ENCODE measurements at places on chromosomes 11 and 22.

GRCh38 chr11:19777377-19778102 is 64.9 kb downstream of the NAV2 start:
- peak; percentile 19 for DNase-seq

DNA sequence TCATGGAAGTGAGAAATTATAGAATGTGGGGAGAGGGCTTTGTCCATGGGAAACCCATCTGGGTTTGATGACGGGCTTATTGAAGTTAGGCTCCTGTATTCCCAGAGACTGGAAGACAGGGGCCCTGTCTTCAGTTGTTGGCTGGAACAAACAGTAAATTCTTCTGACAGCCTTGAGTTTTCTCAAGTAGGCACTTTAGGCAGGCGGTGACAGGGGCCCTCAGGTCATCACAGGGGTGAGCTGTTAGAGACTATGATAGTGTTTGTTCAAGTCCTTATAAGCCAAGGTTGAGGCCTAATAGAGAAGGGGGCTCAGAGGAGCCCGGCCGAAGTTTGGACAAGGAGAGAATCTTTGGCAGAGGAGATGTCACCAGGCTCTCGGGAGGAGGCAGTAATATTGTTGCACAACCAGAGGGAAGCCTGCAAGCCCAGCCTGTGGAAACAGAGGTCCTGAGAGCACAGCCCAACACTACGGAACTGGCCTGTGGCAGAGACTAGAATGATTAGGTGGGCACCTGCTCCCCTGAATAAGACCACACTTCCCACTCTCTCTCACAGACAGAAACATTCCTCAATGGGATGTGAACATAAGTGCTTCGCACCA is 20.2 kb upstream of the IL17RA start:
- no peak for DNase-seq

DNA sequence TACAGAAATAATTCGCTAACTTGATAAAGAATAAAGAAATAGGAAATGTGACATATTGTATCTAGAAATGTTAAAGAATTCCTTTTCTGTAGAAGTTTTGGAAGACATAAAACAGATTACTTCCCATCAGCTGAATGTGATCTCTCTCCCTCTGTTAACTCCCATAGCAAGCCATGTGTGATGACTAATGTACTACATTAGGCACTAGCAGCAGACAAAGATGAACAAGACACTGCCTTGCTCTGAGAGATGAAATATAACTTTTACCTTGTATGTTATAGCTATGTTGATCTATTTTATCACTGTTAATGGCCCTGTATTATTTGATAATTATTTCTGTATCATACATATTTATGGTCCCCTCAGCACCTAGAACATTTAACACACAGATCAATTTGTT is 817.2 kb downstream of the LRRC4C start:
- no peak for DNase-seq

DNA sequence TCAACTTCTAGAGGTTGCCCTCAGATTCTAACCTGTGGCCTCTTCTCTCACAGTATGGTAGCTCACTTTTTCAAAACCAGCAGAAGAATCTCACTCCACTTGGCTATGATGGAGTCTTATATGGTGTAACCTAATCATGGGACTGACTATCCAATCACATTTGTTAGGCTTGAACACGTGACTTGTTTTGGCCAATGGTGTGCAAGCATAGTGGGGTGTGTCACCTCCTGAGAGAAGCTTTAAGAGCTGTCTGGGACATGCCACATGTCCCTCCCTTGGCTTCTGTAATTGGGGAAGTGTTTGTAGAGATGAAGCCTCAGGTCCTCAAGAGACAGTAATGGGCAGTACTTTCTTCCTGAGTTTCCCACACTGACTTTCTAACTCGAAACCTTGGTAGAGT is 12.8 kb upstream of the SMIM38 start:
- DNase-seq: no peak

DNA sequence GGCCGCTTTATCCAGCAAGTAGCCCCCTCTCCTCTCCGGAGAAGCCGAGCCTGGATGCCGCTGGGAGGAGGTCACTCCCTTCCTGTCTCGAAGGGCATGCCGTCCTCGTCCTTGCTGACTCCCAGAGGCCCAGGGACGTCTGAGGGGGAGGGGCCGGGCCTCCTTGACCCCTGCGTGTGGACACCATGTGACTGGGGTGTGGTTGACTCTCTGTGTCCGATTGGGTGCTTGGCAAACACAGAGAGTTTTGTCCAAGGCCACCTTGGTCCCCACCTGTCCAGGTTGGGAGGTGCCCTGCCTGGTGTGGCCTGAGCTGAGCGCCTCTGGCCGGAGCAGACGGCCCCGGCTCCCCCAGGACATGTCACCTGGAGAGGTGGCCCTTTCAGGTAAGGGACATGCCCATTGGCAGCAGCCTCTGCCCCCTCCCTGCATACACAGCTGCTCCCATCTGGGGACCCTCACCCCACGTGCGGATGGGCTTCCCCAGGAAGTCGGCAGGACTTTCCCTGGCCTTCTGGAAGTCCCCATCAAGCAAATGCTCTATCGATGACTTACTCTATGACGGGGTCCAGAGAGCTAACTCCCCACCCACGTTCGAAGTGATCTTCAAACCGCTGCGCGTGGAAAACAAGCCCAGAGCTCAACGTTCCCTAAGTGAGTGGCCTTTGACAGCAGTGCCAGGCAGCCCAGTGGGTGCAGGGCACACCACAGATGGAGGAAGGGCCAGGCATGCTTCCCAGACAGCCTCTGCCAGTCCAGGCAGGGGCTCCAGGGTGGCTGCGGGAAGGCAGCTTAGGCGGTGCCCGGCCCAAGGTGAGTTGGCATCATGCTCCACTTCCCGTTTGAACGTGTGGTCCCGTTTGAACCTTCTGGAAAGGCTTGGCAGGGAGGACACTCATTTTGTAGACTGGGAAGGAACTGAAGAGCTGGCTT is at the start of gene SMIM38:
Gene SMIM38, plus strand, starts transcription at position 634 of the 933 bp plus-strand sequence. CDS start 1,912 bp downstream, outside the sequence.
- DNase-seq: no peak

DNA sequence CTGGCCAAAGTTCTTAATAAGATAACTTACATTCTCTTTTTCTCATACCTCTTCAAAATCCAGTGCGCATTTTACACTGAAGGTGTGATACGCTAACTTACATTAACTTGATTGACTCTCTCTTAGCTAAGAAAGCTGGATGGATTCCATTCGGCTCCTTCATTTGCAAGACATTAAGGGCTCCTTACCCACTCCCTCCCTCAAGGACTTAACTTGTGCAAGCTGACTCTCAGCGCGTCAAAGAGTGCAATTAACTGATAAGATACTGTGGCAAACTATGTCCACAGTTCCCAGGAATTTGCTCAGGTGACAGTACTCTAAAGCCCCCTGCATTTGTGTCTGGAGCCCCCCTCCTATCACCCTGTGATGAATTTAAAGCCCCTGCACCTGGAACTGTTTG is 6.4 kb upstream of the RFPL1 start:
- no peak for DNase-seq

DNA sequence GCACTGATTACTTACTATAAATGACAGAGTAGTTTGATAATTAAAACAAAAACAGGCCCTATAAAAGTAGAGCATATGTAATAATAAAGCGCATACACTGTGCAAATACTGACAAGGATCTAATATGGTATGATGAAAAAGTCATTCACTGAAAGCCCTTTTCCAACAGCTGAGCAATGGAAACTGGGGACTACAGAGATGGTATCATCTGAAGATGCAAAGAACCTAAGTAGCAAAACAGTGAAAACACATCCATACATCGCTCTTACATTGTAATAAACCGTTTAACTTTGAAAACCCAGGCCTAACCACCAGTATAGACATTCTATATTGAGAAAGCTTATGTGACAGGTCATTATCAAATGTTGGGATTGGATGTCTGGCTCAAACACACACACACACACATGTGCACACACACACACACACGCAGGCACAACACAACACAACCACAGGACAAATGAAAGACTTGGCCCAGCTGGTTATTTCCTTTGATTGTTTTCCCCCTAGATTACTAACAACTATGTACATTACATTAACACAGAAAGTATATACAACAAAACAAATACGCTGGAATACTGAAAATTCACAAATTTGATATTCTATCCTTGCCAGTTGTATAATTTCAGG is 119.5 kb downstream of the APOL5 start:
- DNase-seq: no peak

- no peak for DNase-seq
Measured at GRCh38 chr22:27045103-27045947, 387.9 kb downstream of the MIAT start.

GRCh38 chr11:64545619-64546018 is 45.4 kb upstream of the SLC22A12 start:
- no peak for DNase-seq

- DNase-seq: no peak
Measured at GRCh38 chr11:19631712-19632498, 80.7 kb upstream of the NAV2 start.

DNA sequence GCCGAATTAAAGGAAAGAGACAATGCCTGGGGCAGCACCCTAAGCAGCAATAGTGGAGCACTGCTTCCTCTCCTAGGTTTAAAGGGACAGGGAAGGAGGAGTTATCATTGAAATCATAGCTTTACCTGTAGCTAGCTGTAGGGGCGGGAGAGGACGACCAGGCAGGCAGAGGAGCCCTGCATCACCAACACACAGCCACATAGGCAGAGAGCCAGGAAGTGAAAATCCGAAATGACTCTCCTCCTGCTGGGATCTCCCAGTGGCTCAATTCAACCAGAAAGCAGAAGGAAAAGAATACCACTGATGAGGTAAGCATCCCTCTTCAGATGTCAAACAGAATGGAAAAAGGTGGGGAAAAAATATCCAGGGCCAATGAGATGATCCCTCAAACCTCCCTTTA is 20.4 kb downstream of the MRGPRX4 start:
- DNase-seq: no peak

DNA sequence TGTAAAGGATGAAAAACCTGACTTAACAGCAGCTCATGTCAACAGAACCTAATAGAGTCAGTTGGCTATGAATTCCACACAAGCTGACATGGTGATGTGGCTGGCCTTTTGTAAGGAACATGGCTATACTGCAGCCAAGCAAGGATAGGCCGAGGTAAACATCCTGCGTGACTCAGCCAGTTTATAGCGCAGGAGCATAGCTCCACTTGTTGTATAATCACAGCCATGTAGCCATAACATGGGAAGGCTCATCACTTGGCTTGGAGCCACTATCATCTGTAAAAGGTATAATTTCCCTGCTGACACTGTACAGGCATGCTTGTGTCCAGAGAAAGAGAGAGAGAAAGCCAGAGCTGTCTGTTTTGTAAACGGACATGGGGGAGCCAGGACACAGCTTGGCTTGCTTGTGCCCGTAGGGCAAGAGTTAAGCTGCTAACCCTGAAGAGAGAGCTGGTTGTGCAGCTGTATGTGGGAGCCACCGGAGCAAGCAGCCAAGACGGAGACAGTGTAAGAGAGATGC is 104.4 kb upstream of the PLET1 start:
- no peak for DNase-seq

- DNase-seq: no peak
Measured at GRCh38 chr11:7964261-7964660, 986 bp downstream of the NLRP10 start.

DNA sequence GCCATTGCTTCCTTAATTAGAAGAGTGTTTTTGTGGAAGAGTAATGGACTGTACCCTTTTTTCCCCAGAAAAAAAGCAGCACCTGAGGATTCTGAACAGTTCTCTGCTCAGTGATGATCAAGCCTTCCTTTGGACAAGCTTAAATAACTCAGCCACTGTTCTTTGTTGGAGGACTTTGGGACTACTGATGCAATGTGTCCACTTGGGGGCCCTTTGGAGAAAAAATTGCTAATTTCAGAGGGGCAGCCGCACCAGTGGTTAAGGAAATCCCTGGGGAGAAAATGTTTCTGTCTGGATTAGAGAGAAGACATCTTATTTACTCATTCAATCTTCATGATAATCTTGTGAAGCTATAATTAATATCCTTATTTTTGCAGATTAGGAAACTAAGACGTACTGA is 5.3 kb upstream of the KMT2A start:
- no peak for DNase-seq

GRCh38 chr22:31935961-31936635 is 8.2 kb upstream of the YWHAH start:
- DNase-seq: no peak

DNA sequence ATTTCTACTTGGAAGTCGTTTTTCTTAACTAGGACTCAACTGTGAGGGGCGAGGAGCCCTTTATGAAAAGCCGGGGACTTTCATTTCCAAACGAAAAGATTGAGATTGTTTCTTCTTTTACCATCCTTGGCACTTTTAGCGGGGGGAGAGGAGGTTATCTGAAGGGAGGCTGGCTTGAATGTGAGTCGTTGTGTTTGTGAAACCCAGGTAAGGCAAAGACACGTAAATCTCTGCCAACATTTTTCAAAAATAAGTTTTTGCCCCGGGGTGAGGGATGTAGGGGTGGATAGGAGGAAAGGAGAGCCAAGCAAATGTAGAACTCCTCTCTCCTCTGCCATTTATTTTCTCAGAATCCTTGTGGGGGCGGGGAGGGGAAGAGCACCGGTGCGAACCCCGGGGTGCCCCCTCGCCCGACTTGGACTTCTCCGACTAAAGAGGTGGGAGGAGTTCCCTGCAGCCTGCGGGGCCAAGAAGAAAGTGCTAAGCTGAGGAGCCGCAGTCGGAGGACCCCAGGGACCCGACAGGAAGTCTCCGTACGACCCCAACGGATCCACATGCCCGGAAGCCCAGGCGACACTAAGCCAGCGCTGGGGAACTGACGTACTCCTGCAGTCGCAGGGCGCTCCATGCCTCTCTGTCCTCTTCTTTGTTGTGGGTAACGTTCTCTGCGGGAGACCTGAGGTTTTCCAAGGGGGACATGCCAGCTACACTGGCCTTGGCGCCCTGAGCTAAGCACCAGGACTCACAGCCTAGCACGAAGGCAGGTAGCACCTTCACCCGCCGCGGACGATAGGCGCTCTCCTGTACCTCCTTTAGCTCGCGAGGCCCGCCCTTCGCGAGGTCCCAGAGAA is 2.4 kb upstream of the WT1 start:
- no peak for DNase-seq

DNA sequence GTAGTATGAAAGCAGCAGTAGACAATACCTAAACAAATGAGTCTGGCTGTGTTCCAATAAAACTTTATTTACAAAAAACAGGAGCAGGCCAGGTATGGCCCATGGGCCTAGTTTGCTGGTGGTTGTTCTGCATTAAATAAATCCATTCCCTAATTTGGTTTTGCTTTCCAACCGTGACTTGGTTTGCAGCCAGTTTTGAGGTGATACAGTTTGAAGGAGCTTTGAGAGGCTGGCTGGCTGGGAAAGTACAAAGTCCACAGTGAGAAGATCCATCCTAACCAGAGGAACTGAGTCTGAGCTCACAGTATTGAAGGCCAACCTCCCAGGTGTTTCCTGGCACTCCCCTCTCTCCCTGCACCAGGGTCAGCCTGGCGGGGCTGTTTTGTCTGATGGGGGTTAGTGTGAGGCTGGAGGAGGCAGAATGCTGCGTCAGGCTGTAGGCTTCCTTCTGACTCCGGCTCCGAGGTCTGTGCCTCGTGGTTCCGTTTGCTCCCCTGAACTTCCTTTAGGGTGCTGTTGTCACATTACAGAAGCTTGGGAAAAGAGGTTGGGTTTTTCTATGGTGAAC is 129.5 kb downstream of the MICAL2 start:
- no peak for DNase-seq
